ENCODE measurements at places on chromosomes 7 and 10.

- DNase-seq = peak; percentile 93
Observed at GRCh38 chr7:37208528-37208927, 240.1 kb downstream of the ELMO1 start.

DNA sequence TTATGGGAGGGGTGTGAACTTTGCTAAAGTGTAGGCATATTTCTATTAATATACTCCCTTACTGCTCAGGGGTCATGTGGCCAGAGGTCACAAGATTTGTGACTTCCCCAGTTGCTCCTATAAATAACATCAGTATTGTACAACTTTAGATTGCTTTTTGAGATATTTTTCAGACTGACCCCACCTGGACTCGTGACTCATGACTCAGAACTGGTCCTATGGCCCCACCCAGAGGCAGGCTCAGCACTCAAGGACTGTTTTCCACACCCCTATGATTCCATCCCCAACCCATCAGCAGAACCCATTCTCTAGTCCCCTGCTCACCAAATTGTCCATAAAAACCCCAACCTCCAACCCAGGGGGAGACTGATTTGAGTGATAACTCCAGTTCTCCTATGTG, 2.7 kb upstream of the CUL2 start:
- no peak for DNase-seq

- no peak for DNase-seq
Observed at GRCh38 chr10:124160176-124160575, 66.8 kb upstream of the CHST15 start.

DNA sequence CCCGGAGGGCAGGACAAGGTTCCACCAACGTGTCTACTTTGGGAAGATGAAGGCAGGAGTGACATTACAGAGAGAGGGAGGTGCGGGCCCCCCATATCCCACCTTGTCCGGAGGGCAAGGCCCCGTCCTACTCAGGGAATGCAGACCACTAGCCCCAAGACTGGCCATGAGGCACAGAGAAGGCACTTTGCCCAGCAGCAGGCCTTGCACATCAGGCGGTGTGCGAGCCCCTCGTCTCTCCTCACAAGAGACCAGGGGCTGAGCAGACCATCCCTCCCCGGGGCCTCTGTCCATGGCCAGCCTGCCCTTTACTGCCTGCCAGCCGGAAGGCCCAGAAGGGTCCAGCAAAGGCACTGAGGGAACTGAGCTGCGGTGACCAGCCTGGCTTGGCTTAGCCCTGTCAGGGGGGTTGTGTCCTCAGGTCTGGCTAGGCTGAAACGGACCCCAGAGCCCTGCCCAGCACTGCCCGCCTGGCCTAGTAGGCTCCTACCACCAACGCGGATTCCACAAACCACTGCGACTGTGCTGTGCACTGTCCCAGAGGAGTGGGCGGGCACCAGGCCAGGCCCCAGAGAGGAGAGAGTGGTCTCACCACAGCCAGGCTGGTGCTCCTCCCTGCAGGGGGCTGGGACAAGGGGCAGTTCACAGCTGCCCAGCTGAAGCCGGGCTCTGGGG, 16.7 kb downstream of the CAMK2B start:
- DNase-seq = no peak

- DNase-seq = no peak
Observed at GRCh38 chr7:55569269-55569663, 3.0 kb downstream of the VOPP1 start.

- DNase-seq = no peak
Observed at GRCh38 chr7:131550846-131551245, 5.6 kb downstream of the PODXL start.
